Spinal cord (tissue), 10 donors: ENCODE measurements at places on chromosomes 2 and 18.

- DNase-seq = no peak
These were observed 118.4 kb upstream of the PXDN start for GRCh38 chr2:1862608-1863280.

GRCh38 chr2:73004889-73005596 lies 66.5 kb downstream of the SFXN5 start:
- DNase-seq = no peak

GRCh38 chr2:36659872-36660312 lies 36.6 kb upstream of the VIT start:
- no peak for DNase-seq

GRCh38 chr2:166081852-166082251 lies 46.0 kb downstream of the SCN1A start:
- DNase-seq = no peak

DNA sequence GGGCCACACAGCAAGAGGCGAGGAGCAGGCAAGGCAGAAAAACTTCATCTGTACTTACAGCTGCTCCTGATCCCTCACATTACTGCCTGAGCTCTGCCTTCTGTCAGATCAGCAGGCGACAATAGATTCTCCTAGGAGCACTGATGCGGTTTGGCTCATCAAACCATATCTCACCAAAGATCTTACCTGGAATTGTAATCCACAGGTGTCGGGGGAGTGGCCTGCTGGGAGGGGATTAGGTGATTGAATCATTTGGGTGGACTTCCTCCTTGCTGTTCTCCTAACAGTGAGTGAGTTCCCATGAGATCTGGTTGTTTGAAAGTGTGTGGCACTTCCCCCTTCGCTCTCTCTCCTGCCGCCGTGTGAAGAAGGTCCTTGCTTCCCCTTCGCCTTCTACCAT lies 647.3 kb downstream of the SOCS6 start:
- no peak for DNase-seq

DNA sequence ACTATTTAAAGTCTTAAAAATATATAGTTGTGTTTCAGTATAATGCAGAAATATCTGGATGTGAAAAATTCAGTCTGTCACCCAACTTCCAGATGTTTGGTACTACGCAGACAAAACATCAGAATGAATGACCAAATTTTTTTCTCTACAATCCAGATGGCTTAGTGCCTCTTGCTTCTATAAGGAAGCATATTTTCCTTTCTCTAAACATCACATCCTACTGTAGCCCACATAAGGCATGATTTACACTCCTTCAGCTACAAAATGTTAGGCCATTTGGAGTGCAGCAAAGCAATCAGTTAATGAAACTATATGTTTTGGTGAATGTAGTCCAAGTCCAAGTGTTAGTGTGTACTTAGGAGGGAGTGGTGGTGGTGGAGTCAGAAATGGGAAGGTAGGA lies 162.9 kb upstream of the SIX2 start:
- no peak for DNase-seq

DNA sequence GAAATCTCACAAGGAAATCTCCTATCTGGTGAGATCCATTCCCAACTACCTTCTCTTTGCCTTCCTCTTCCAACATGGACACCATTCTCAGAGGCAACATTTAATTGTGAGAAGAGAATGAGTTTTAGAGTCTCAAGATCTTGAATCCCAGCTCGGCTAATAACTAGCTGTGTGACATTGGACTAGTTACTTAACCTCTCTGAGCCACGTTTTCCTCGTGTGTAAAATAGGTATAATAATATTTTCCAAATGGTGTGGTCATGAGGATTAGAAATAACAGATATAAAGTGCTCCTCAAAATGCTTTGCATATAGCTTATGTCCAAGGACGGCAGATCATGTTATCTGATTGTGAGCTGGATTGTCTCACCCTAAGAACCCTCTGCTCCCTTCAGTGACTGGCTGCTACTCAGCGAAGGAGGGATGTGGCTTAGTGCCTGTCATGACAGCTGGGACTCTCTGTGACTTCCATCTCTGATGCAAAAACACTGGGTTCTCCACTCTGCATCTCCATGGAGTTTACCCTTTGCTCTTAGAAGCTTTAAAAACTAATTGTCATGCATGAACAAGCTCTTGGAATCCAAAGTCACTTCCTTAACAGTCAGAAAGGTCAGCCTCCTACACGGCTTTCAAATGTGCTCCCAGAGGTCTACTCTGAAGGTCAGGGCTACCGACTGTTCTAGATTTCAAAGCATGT lies 38.4 kb upstream of the MRPL19 start:
- DNase-seq = no peak
